ENCODE measurements at places on chromosomes 12 and 14. TPM values are rescaled to one million over a fixed set of nuclear protein-coding genes. Genes with fewer than 3 reads are reported as not detected.

DNA sequence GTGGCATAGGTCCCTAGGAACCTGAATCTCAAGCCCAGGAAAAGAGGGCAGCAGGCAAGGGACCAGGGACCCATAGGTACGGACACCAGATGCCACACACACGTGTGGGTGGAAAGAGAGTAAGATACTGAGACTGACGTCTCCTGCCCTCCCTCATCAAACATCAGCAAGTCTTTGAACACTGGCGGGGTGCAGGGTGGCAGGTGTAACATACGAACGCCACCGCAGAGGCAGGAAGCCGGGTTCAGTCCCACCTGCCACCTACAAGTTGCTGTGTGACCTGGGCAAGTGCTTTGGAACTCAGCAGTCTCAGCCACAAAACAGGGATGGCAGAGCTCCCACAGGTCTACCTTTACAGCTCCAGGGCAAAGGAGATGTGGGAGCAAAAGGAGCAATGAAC is 11.1 kb downstream of the ACTN1 start:
- DNase-seq, result no peak

DNA sequence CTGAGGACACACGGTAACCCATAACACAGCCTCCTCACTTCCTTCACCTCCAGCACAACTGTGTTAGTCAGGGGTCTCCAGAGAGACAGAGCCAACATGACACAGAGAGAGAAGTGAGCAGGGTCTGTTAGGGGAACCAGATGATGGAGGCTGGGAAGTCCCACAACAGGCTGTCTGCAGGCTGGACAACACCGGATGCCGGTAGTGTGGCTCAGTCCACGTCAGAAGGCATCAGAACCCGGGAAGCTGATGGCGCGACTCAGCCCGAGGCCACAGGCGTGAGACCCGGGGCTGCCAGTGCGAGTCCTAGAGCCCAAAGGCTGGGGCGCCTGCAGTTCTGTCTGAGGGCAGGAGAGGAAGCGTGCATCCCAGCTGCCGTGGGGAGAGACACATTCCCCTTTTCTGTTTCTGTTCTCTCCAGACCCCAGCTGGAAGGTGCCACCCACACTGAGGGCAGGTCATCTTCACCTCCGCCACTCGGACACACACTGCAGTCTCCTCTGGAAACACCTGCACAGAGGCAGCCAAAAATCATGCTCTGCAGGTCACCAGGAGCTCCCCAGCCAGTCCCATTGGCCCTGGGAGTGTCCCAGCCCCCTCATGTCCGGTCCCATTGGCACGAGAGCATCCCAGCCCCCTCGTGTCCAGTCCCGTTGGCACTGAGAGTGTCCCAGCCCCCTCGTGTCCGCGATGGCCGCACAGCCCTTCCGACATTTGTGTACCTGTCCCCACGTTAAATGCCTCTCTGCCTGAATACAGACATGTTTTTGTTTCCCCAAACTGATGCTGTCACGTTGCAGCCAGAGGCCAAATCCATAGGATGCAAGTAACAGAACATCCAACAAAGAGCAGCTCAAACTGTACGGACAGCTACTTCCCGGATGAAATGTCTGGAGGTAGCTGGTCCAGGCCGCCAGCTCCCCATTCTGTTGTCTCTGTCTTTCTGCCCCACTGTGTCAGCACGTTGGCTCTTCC is 7.9 kb upstream of the FBRSL1 start:
- DNase-seq, result no peak

- DNase-seq, result peak; percentile 71
These were observed 13.6 kb upstream of the MLXIP start for GRCh38 chr12:122064780-122065588.

DNA sequence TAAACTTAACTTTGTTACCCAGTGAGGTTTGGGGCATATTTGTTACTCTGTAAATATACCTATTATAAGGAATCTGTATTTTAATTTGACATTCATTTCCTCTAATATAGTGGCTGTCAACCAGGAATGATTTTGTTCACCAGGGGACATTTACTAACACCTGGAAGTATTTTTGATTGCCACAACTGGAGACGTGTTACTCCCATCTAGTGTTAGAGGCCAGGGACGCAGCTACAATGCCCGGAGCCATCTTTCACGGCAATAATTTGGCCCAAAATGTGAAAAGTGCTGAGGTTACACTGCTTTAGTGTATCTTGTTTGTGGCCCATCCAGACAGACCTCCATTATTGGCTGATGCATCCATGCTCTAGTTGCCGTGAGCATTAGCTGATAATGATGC is 881.3 kb upstream of the ATXN7L3B start:
- no peak for DNase-seq

GRCh38 chr12:102479099-102479885 is 1.1 kb downstream of the IGF1 start:
- DNase-seq, result no peak

- no peak for DNase-seq
These were observed 449.7 kb downstream of the BTG1 start for GRCh38 chr12:91695964-91696363.

DNA sequence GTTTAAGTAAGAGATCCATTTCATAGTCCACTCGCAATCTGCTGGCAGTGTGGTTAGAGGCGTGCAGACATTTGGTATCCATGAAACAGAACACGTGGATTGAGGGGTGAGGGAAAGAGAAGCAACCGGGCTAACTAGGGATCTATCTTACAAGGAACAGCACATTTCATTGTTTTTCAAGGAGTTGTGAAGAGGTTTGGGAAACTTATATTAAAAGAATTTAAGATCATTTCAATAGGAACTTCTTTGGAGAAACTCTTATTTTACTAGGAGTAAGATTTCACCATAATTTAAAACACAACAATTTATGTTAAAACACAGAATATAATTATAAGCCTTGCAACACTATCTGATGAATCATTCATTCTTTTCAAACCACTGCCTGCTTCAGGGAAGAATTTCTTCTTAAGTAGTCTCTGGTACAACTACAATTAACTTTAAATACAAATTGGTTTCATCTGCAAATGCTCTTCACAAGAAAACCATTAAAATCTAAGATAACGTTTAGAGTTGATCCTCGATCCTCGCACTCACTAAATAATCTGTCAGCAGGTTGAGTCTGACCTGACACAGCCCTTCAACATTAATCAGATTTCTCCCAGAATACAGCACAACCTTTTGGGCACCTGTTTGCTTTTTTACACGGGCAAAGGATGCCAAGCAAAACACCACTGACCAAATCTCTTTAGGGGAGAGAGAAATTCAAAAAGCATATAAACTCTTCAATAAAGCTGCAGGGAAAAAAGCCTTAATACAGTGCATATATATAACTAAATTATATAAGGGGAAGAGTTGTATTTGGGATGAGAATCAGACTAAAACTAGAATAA is 27.3 kb downstream of the PPTC7 start:
- peak; percentile 30 for DNase-seq

GRCh38 chr12:38162013-38162412 is 154.6 kb upstream of the ALG10B start:
- DNase-seq, result no peak

DNA sequence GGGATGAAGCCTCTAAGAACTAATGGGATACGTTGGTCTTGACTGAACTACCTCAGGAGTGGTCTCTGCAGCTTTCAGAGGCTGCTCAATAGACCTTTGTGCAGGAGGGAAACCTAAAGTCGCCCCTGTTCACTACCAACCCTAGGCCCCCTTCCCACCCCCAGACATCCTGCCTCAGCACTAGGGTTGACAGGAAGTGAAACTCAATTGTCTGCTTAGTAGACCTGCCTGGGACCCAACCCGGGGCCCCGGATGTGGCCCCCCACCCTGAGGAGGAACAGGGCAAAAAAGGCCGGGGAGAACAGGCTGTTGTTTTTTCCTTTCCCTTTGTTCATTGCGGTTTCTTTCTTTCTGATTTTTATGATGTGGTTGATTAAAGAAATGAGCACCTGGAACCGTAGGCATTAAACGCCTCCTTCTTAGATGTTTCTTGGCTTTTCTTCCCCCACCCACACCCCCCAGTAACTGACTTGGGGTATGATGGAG is 1.6 kb upstream of the DGKA start:
- DNase-seq, result no peak

DNA sequence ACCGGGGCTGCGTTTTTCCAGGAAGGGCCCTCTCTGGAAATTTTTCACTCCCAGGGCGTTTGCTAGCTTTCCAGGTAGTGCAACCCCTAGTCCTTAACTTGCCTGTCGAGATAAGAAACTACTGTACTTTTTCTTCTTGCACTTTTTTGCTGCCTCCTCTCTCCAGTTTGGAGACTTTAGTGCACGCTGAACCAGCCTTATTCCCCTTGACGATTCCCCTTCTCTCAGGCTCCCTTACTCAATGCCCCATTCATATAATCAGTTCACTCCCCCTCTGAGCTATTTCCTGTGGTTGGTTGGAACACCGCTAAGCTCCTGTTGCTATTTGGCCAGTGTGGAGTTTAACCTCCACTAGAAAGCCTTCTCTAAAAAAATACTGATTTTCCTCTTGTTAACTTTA is 682 bp downstream of the CREBL2 start:
- peak; percentile 12 for DNase-seq

GRCh38 chr12:69687390-69687789 is 11.7 kb downstream of the BEST3 start:
- DNase-seq, result no peak

- DNase-seq, result peak; percentile 23
These were observed 1.6 kb downstream of the DPF3 start for GRCh38 chr14:72892103-72892878.

Gene KRT79
- total RNA-seq, result 0.26 TPM

Gene RAB5B
- total RNA-seq, result 50.1 TPM

Data from A172 (cell line).